ENCODE measurements at places on chromosomes 16 and 17. TPM values are rescaled to one million over a fixed set of nuclear protein-coding genes. Genes with fewer than 3 reads are reported as not detected.

- H3K27ac ChIP-seq, result no peak overlapping the region
- H3K4me1 ChIP-seq, result no peaks in the 10 kb centered on the region
- no peak overlapping the region for H3K4me3 ChIP-seq
- H3K27me3 ChIP-seq, result no peaks in the 10 kb centered on the region
- peak; percentile 57 for DNase-seq
- no peaks in the 10 kb centered on the region for H3K36me3 ChIP-seq
These were observed 92.8 kb downstream of the AMFR start for GRCh38 chr16:56332464-56333079.

- H3K36me3 ChIP-seq, result no peaks in the 10 kb centered on the region
- peak overlapping the region; percentile 63 for H3K27ac ChIP-seq
- H3K4me3 ChIP-seq, result no peak overlapping the region
These were observed 11.1 kb downstream of the NLRC5 start for GRCh38 chr16:57000271-57001025.

DNA sequence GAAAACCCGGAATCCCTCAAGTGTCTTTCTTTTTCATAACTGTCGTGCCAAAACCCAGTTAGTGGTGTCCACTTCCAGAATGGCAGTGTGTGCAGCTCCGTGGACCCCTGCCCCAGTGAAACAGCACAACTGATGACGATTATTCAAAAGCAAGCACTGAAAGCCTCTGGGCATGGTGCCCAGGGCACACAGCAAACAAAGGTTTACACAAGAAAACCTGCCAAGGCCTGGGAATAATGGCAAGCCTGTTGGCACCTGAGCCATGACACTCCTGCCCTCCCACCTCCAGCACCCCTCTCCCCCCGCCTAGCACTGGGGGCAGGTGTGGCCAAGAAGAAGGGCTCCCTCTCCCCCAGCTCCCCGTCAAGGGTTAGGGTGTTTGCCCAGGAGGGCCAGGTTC is 2.8 kb downstream of the PKMYT1 start:
- DNase-seq, result no peak
- H3K4me1 ChIP-seq, result peaks cover 4% of the 10 kb centered on the region
- no peak overlapping the region for H3K4me3 ChIP-seq
- no peaks in the 10 kb centered on the region for H3K36me3 ChIP-seq

DNA sequence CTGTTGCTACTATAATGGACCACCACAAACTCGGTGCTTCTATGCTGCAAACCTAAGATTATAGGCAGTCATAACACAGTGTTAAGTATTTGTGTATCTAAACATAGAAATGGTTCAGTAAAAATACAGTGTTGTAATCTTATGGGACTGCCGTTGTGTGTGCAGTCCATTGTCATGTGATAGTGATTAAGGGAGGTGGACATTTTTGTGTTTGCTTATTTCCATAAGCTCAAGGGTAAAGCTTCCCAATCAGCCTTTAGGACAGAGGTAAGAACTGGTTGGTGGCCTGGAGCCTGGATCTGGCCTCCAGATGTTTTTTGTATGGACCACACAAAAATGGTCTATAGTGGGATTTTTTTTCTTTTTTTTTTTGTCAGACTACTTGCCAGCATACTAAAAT is 29.9 kb downstream of the WWOX start:
- DNase-seq, result no peak
- H3K36me3 ChIP-seq, result no peaks in the 10 kb centered on the region
- peaks cover 10% of the 10 kb centered on the region for H3K4me1 ChIP-seq
- H3K27ac ChIP-seq, result no peak overlapping the region
- no peaks in the 10 kb centered on the region for H3K27me3 ChIP-seq

DNA sequence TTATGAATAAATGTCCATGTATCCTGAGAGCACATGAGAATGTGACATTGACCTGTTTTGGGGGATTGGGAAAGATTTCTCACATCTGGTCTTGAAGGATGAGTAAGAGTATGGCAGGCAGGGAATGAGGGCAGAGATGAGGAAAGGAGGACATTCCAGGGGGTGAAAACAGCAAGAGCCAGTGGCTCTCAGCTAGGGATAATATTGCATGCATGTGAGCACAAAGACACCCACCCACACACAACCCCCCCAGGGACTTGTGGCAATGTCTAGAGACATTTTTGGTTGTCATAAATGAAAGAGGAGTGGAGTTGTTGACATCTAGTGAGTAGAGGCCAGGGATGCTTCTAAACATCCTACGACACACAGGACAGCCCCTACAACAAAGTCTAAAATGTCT is 6.0 kb downstream of the MYO1D start:
- H3K36me3 ChIP-seq, result no peaks in the 10 kb centered on the region
- no peak for DNase-seq
- H3K27ac ChIP-seq, result no peak overlapping the region
- H3K4me3 ChIP-seq, result no peak overlapping the region

DNA sequence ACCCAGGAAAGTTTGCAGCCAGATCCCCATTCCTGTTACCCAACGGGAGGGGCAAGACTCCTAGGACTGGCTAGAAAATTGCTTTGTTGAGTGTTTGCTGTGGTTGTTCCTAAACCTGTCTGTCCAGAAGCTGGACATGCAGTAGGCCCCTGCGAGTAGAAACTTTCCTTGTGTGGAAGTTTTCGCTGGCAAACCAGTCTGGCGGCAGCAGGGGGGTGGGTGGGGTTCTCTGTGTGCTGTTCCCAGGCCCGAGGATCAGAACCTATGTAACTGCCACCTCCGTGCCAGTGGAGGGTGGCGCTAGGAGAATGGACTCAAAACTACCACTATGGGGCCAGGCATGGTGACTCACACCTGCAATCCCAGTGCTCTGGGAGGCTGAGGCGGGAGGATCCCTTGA is 9.2 kb downstream of the SGSM2 start:
- no peak for DNase-seq
- H3K4me3 ChIP-seq, result no peak overlapping the region
- no peak overlapping the region for H3K27ac ChIP-seq
- H3K27me3 ChIP-seq, result no peaks in the 10 kb centered on the region
- H3K4me1 ChIP-seq, result peaks cover 10% of the 10 kb centered on the region
- H3K36me3 ChIP-seq, result peaks cover 9% of the 10 kb centered on the region

DNA sequence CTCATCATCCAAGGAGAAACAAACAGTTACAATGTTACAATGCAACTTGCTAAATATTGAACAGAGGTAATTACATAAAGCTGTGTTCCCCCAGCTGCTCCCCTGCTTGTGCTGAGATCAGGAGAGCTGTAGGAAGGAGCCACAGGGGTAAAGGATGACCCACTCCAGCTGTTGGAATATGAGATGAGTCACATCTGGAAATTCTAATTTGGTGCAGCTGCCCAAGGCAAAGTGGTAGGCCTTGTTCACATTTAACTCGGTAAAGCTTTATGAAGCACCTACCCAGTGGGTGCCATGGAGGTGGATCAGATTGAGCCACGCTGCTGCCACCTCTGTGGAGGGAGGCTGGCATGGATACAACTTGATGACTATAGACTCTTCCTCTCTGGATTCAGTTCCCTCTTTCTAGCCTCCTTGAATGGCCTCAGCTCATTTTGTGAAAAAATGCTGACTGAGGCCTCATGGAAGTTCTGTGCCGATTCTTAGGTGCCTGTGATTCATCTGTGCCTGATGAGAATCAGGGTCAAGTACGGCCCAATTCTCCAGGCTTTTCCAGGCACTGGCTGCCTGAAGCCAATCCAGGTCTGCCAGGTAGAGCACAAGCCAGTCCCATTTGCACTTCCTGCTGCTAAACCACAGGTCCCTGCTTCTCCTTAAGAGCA is 7.4 kb downstream of the ZNF689 start:
- no peaks in the 10 kb centered on the region for H3K4me1 ChIP-seq
- no peak overlapping the region for H3K4me3 ChIP-seq
- no peaks in the 10 kb centered on the region for H3K27me3 ChIP-seq
- DNase-seq, result no peak
- no peak overlapping the region for H3K27ac ChIP-seq

GRCh38 chr17:66695098-66695497 is 139.8 kb upstream of the CACNG5 start:
- H3K4me1 ChIP-seq, result no peaks in the 10 kb centered on the region
- no peak overlapping the region for H3K4me3 ChIP-seq
- no peaks in the 10 kb centered on the region for H3K27me3 ChIP-seq
- H3K36me3 ChIP-seq, result peaks cover 69% of the 10 kb centered on the region
- no peak for DNase-seq

DNA sequence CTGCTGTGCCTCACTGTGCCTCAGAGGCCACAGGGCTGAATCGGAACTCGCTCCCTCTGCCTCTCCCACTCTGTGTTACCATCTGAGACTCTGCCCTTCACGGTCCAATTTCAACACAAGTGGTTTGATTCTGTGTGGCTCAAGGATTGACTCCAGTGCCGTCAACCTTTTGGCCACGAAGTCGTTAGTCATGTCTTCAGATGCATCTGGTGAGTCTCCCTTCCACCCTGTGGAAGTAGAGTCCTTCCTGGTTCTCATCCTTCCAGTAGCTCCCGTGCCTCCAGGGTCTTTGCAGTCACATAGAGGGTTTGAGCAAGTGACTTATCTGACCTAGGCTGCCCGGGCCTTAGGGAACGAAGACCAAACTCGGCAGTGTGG is 51.2 kb downstream of the PGS1 start:
- no peak for DNase-seq
- H3K4me3 ChIP-seq, result no peak overlapping the region
- H3K36me3 ChIP-seq, result peaks cover 14% of the 10 kb centered on the region
- H3K27ac ChIP-seq, result no peak overlapping the region
- H3K27me3 ChIP-seq, result no peaks in the 10 kb centered on the region

DNA sequence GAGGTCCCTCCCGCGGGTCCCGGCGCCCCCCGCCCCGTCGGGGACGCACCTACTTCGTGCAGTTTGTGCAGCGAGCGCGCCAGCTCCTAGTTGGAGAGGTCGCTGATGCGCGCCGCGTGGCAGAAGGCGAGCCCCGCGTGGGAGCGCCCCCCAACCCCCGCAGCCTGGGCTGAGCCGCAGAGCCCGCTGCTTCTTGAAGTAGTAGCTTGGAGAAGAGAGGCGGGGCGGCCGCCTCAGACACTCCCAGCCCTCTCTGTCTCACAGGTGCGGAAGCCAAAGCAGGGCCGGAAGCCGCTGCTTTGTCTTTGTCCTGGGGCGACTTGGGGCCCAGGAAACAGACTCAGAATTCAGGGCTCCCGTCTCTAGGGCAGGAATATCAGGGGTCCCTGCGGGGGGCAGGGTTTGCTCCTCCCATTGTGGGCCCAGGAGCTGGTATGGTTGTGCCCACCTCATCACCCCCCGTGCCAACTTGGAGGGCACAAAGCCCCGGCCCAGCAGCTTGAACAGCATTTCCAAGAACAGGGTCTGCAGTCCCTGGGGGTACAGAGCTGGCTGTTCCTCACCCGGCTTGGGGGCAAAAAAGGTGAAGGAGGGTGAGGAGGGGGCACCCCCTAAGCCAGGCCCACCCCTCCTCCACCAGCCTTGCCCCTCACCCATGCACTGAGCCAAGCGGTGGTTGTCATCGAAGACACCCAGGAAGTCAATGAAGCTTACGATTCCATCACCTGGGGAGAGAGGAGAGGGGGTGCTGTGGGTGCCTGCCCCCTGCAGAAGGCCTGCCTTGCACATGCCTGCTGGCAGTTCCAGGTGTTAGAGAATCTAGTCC is 13.5 kb downstream of the SPATA32 start:
- H3K4me1 ChIP-seq, result peaks cover 20% of the 10 kb centered on the region
- no peak for DNase-seq
- H3K36me3 ChIP-seq, result no peaks in the 10 kb centered on the region

GRCh38 chr16:11091021-11091785 is 146.8 kb downstream of the CLEC16A start:
- H3K27ac ChIP-seq, result no peak overlapping the region
- no peak for DNase-seq
- no peak overlapping the region for H3K4me3 ChIP-seq
- no peaks in the 10 kb centered on the region for H3K27me3 ChIP-seq

GRCh38 chr16:52547834-52548215 is 882 bp upstream of the TOX3 start:
- H3K27ac ChIP-seq, result no peak overlapping the region
- no peak for DNase-seq
- H3K4me1 ChIP-seq, result no peaks in the 10 kb centered on the region
- peaks cover 18% of the 10 kb centered on the region for H3K27me3 ChIP-seq
- no peaks in the 10 kb centered on the region for H3K36me3 ChIP-seq

DNA sequence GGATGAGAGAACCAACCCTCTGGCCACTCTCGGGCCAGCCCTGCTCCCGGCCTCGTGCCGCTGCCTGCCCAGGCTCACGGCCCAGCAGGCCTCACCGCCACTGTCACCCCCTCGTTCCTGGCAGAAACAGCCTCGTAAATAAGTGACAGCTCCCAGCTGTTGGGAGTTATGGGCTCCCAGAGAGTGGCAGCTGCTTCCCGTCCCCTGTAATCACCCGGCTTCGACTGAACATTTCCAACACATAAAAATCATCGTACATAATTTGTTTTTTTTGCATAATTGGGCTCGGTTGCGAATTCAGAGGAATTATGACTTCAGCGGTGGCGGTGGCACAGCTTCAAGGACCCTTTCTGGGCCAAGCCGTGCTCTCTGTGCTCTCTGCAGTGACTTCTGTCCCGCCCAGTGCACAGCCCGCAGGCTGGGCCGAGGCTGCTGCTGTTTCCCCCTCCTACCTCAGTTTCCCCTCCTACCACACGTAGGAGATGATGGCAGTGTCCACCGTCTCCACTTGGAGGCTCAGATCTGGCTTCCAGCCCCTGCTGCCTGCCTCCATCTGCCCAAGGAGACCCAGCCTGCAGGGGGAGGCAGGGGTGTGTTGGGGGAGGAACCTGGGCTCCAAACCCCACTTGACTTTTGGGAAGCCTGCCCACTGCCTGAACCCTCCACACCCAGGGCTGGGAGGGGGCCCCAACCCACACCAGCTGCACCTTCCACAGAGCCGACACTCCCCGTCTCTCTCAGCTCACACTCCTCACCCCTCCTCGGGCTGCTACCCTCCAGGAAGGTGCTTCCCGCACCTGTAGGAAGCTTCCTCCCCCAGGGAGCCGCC is 84.9 kb downstream of the RTN4RL1 start:
- H3K4me1 ChIP-seq, result peaks cover 25% of the 10 kb centered on the region
- H3K27ac ChIP-seq, result no peak overlapping the region
- no peaks in the 10 kb centered on the region for H3K36me3 ChIP-seq
- no peaks in the 10 kb centered on the region for H3K27me3 ChIP-seq
- peak; percentile 64 for DNase-seq

DNA sequence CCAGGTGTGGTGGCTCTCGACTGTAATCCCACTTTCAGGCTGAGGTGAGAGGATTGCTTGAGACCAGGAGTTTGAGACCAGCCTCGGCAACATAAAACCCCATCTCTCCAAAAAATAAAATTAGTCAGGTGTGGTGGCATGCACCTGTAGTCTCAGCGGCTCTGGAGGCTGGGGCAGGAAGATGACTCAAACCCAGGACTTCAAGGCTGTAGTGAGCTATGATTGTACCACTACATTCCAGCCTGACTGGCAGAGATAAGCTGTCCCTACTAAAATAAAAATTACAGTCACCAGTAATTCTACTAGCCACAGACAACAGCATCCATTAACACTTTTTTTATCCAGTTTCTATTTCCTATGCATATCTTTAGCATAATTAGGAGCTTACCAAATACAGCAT is 176.3 kb downstream of the CPPED1 start:
- H3K27me3 ChIP-seq, result no peaks in the 10 kb centered on the region
- H3K4me1 ChIP-seq, result no peaks in the 10 kb centered on the region
- no peak for DNase-seq

GRCh38 chr17:77454242-77455095 is 313.7 kb downstream of the SEC14L1 start:
- no peak overlapping the region for H3K4me3 ChIP-seq
- DNase-seq, result no peak

- no peaks in the 10 kb centered on the region for H3K27me3 ChIP-seq
- H3K36me3 ChIP-seq, result no peaks in the 10 kb centered on the region
- no peak for DNase-seq
- H3K27ac ChIP-seq, result no peak overlapping the region
- no peaks in the 10 kb centered on the region for H3K4me1 ChIP-seq
These were observed 196.2 kb upstream of the NLRP1 start for GRCh38 chr17:5780476-5780875.

GRCh38 chr16:77784441-77785372 is 3.7 kb upstream of the VAT1L start:
- H3K4me3 ChIP-seq, result no peak overlapping the region
- peaks cover 11% of the 10 kb centered on the region for H3K4me1 ChIP-seq
- no peak overlapping the region for H3K27ac ChIP-seq

FAM171A2 gene
- 4.9 TPM for polyA plus RNA-seq

TMEM256 gene
- 114 TPM for polyA plus RNA-seq

CACNG4 gene
- polyA plus RNA-seq, result 12.4 TPM

CACNA1G gene
- 0.21 TPM for polyA plus RNA-seq

All from SK-N-SH (cell line).